ENCODE measurements at places on chromosomes 3 and 15.

DNA sequence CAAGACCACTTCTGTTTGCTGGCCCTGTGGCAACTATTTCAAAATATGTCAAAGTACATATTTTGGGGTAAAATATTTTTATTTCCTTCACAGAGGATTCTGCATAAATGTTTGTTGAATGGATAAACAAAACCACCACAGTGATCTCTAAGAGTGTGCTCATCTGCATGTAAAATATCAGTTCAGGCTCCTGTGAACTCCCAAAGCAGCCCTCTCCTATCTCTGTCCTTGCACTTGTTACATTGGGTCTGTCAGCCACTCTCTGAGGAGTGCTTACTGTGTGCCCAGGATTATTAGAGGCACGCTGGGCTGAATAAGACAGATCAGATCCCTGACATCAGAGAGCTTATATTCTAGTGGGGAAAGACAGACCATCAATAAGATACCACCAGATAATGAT lies 27.1 kb downstream of the IQCH start:
- DNase-seq, result no peak

DNA sequence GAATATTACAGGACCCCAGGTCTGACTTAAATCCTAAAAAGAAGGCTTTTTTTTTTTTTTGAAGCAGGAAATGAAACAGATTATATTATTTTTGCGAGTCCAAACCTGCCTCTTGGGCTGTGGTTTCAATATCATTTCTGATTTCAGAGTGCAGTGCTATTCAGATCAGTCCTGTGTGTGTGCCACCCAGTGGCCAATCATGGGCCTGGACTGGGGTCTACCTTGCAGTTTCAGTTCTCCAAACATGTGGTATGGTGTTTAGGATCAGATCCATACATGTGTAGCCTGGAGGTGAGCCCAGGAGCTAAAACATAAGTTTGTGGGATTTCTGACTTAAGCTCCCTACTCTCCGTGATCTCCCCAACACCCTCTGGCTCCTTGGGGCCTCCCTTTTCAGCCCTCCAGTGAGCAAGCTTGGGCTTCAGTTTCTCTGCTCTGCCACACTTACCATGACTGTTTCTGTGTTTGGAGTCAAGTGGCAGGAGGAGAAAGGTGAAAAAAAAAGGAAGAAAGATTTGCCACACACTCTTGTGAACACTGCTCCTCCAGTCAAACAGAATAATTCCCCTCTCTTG lies 12.1 kb upstream of the THSD4 start:
- DNase-seq, result no peak

GRCh38 chr3:139448104-139448503 lies 28.2 kb downstream of the RBP2 start:
- peak; percentile 14 for DNase-seq

DNA sequence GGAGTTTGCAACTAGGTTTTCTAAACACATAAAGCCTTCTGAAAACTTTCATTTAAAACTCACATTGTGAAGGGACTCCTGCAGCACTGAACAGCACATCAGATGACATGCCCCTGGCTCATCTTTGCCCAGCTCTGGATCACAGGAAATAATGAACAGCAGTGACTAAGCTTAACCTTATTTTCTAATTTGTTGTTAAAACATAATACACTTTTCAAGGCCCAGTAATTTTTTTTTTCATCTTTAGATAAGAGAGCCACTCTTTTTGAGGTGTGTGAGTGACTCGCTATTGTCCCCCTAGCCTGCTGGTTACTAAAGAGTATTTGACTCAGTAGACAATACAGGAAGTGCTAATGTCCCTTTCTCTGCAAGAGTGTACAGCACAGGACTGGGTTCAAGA lies 204.0 kb downstream of the OSBPL10 start:
- DNase-seq, result no peak

GRCh38 chr15:47870956-47871625 lies 153.8 kb downstream of the SEMA6D start:
- DNase-seq, result no peak

DNA sequence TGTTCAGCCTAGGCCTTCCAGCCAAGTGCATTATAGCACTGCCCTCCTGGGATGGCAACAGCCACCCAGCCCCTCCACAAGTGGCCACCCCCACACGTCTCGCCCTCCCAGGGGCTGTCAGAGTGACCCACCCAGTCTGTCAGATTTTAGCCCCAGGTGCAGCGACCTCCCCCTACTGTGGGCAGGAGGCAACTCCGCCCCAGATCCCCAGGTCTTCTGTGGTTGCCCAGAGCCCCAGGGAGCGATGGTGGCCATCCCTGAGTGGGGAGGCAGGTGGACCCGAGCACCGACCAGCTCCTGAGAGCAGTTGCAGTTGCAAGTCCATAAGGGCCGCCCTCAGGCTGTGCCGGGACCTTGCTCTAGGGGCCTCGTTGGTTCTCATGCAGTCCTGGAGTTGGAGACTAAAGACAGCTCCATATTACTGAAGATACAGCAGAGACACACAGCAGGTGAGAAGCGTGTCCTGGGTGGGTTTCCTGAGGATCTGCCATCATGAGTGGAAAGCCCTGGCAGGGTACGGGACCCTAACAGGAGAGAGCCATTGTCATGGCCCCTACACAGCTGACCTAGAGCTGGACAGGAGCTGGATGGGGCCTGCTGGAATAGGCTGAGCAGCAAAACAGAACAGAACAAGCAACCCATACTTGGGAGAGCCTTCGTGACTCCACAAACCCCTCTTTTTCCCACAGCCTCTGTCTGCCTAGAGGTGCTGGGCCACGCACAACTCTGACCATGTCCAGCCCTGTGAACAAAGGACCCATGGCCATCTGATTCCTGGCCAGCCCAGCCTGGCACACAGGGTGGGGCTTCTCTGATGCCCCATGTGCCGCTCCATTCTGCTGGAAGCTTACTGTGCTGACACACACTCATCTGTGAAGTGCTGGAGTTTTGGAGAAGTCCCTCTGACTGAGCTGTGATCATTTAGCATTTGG lies 110.3 kb upstream of the ALDH1A3 start:
- no peak for DNase-seq

- DNase-seq, result no peak
These were observed 204.0 kb upstream of the NANOGP8 start for GRCh38 chr15:35289024-35289617.
